Muscle of back (tissue), 13 donors: ENCODE measurements at places on chromosomes 5 and 9.

GRCh38 chr5:115450741-115451140, 93.8 kb downstream of the FEM1C start:
- peak; percentile 78 for DNase-seq

GRCh38 chr9:114612272-114612923, 1.3 kb downstream of the TMEM268 start:
- no peak for DNase-seq

GRCh38 chr5:53917095-53917494, 356.7 kb downstream of the NDUFS4 start:
- DNase-seq: no peak

GRCh38 chr5:61802456-61802855, 470.4 kb downstream of the ZSWIM6 start:
- no peak for DNase-seq

GRCh38 chr5:168975331-168975730, 325.6 kb downstream of the SLIT3 start:
- DNase-seq: no peak
